Common myeloid progenitor, CD34-positive (primary cell): ENCODE measurements at places on chromosomes 4 and X.

DNA sequence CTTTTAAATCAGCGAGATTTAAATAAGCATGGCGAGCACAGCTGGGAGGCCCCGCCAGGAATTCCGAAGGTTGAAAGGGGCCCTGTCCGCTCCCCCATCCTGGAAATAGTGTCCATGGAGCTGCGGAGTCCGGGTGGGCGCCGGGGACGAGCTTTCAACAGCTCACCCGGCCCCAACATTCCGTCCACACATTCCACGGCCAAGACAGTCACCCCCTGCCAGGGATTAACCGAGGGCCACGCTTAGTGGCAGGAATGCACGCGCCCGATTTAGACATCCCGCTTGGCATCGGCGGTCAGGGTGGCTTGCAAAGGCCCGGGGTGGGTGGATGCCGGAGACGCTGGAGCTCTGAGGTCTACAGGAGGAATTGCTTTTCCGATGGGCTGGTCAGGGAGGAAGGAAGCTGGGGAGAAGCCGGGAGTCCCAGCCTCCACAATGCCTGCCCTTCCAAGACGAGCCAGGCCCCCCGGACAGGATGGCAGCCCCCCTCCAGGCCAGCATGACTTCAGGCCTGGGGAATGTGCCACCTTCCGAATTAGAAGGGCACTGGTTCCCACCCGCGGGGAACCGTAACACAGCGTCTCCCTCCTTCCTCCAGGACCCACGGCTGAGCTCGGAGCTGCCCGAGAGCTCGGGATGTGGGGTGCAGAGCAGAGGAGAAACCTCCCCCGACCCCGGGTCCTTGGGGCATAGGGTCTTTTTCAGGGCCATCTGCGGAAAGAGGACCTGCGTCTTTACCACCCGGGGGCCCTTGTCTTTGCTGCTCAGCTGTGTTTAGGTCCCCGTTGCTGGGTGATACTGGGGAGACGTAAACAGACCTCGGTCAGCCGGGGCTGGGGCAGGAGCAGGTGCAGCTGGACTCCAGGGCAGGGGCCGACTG lies 26.9 kb upstream of the PPP2R3B start:
- peak; percentile 20 for DNase-seq

- no peak for DNase-seq
Observed at GRCh38 chr4:67535280-67535840, 9.9 kb downstream of the CENPC start.

- peak; percentile 44 for DNase-seq
Observed at GRCh38 chrX:7088968-7089615, 58.4 kb upstream of the STS start.

DNA sequence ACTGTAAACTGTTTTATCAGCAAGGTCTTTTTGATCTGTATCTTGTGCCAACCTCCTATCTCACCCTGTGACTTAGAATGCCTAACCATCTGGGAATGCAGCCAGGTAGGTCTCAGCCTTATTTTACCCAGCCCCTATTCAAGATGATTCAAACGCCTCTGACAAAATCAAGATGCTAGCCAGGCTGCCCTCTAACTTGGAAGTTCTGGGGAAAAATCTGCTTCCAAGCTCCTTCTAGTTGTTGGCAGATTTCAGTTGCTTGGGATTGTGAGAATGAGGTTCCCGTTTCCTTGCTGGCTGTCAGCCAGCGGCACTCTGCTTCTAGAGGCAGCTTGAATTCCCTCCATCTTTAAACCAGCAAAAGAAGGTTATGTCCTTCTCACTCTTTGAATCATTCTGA lies 34.7 kb downstream of the LUZP4 start:
- no peak for DNase-seq

GRCh38 chrX:8138252-8138651 lies 32.8 kb downstream of the VCX2 start:
- DNase-seq = no peak

DNA sequence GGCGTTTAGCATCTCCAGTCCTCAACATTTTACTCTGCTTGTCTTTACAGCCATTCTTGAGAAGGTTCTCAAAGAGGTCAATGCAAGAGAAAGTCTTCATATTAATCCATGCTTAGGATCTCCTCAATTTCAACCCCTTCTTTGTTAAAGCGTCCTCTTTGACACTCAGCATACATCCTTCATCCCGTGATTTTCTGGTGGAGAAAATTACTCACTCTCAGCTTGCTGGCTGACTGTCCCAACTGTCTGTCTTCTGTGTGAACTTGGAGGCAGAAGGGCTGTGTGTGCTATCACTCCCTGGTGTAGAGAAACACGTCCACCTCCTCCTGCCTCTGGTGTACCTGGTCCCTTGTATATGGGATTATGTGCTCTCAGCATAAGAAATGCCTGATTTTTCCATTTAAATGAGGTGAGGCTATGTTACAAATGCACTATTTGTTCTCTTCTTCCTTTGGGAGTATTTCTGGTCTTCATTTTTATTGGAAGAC lies 57.8 kb downstream of the GALNT7 start:
- DNase-seq = no peak

GRCh38 chr4:70737006-70737405 lies 15.2 kb downstream of the RUFY3 start:
- DNase-seq = peak; percentile 88

DNA sequence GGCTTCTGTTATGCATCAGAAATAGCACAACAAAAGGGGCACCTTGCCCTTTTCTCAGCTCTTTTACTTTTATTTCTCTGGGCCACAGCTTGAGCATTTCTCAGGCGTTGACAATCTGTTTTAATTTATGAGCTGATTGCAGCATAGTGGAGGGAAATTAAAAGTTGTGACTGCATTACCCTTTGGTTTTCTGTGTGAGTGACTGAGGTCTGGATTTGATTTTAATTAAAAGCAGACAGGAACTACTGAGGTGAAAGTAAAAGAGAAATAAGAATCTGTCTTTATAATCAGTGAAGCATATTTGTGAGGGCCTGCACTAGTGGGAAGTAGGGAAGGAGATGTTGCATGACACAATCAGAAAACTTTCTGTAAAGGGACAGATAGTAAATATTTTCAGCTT lies 43.4 kb upstream of the GEMIN8 start:
- no peak for DNase-seq

GRCh38 chr4:81891005-81891996 lies 419.6 kb upstream of the RASGEF1B start:
- DNase-seq = no peak

DNA sequence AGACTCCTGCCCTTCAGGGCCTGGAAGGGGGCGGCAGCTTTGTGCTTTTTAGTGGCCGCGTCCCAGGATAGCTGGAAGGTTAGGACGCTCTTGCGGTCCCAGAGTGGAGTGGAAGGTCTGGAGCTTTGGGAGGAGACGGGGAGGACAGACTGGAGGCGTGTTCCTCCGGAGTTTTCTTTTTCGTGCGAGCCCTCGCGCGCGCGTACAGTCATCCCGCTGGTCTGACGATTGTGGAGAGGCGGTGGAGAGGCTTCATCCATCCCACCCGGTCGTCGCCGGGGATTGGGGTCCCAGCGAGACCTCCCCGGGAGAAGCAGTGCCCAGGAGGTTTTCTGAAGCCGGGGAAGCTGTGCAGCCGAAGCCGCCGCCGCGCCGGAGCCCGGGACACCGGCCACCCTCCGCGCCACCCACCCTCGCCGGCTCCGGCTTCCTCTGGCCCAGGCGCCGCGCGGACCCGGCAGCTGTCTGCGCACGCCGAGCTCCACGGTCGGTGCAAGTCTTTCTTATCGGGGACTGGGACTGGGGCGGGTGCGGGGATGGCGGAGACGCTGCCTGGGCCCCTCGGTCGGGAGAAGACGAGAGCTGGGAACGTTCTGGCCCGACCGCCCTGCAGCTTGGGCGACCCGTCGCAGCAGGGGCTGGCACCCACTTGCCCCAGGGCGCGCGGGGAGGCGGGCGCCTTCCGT lies at the start of gene EDNRA:
Gene EDNRA (plus strand): TSS at position 207 of the 686 bp plus-strand sequence. CDS start 4,585 bp downstream, outside the sequence.
- no peak for DNase-seq

GRCh38 chrX:142089193-142089592 lies 115.9 kb downstream of the MAGEC2 start:
- peak; percentile 1 for DNase-seq

- peak; percentile 15 for DNase-seq
Observed at GRCh38 chr4:168152837-168153500, 60.6 kb downstream of the ANXA10 start.

GRCh38 chr4:81876106-81876505 lies 404.4 kb upstream of the RASGEF1B start:
- DNase-seq = no peak

DNA sequence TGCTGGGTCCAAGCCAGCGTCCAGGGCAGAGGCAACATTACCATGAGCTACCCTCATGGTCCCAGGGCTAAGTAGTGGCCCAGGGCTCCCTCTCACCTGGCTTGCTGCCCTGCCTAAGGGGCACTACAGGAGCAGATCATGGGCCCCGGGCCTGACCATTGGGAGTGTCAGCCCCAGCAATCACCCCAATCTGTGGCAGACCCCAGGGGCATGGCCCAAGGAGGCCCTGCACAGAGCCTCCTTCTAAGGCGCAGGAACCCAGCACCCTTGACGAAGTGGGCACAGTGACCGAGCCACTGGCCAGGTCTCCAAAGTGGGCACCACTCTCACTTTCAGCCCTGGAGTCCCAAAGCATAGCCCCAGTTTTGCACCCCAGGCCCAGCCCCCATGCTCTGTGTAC lies 667.1 kb downstream of the SH3BGRL start:
- no peak for DNase-seq

DNA sequence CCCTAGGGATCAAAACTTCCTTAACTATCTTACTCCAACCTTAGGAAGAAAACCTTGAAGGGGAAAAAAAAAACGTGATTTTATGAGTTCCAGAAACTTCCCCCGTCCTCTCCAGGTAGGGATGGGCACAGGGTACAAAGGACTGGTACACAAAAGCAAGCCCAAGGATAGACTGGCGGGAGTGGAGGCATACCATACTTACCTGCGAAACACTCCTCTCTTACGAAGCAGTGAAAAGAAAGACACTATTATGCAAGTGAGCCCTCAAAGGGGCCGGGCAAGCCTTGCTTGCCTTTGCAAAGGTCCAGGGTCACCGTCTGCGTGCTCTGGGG lies 651 bp downstream of the TSPAN6 start:
- DNase-seq = no peak

- no peak for DNase-seq
Observed at GRCh38 chr4:48944252-48944651, 37.7 kb upstream of the OCIAD2 start.
